Putamen (tissue), 1 donor: ENCODE measurements at places on chromosomes 11 and 22.

- DNase-seq = peak; percentile 56
These were observed 383.7 kb downstream of the TMEM135 start for GRCh38 chr11:87421422-87421821.

- no peak for DNase-seq
These were observed 7.5 kb downstream of the PGAP2 start for GRCh38 chr11:3815845-3816244.

GRCh38 chr11:62245271-62245753 lies 3.3 kb downstream of the SCGB1D2 start:
- DNase-seq = no peak

- DNase-seq = no peak
These were observed 13.2 kb upstream of the POU2F3 start for GRCh38 chr11:120226714-120227113.

DNA sequence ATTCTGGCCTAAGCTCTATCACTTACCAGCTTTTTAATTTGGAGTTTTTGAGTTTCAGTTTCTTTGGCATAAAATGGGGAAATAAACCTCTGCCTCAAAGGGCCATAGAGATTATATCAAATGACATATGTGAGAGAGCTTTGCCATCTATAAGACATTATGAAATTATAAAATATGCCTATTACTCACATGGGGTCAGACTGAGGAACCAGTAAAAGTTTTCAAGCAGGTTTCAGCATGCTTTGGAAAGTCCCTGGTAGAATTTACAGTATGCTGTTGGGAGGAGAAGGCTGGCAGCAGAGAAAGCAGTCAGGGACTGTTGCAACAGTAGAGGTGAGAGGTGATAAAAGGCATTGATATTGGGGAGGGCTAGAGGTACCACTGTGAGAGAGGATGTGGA lies 13.6 kb upstream of the MTNR1B start:
- no peak for DNase-seq

- DNase-seq = peak; percentile 59
These were observed 122.1 kb downstream of the FCHSD2 start for GRCh38 chr11:73019996-73020395.

DNA sequence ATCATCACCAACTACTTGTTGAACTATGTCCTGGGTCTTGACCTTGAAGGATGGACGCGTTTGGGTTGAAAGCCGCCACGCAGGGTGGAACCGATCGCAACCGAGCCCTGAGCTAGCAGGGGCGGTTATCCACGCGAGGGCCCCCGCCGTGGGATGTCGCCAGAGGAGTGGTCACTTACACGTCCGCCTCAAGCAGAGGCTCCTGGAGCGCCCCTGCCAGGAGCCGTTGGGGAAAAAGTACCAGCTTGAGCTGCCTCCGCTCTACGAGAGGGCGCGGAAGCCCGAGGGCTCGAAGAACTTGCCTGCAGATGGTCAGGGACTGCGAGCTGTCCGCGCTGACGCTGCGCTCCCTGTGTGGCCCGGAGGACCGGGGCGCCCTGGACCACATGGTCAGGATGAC lies 100.7 kb upstream of the OR4C13 start:
- no peak for DNase-seq

DNA sequence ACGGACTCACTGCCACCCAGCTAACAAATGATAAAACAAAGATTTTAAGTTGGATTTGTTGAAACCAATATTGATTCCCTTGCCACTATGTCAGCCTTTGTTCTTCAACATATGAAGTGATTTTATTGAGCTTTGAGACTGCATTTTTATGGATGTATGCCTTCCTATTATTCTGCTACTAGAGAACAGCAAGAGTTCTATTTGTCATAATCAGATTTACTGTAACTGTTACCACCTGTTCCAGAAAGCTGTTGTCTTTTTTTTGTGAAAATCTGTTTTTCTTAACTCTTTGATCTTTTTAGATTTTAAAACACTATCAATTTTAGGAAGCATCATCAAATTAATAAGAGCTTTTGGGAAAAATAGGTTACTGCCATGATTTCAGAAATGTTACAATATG lies 114.4 kb downstream of the MUC15 start:
- no peak for DNase-seq

DNA sequence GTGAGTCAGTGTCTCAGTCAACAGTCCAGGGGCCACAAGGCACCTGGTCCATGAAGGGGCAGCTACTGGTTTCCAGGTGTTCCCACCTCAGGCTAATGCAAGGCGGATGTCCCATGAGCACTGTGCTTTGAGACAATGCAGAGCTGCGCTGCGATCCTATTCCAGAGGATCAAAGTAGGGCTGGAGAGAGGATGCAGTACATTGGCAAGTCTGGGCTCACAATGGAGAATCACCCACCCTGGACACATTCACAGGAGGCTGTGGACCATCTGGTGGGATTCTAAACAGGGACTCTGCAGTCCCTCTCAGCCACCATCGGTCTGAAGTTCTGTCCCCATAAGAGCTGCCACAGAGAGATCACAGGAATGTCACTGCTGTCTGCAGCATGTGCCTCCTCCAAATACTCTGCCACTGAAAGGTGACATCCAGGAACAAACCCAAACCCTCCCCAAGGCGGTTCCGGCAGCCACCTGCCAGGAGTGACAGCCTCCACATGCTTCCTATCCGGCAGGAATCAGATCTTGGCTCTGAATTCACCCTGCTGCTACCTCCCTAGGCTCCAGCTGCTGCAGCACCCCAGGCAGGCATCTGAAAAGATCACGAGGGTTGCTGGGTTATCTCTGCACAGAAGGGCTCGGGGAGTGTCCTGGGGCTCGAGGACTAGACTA lies 45.3 kb upstream of the SERPIND1 start:
- DNase-seq = peak; percentile 58

GRCh38 chr11:83162377-83162776 lies 5.4 kb downstream of the PCF11 start:
- no peak for DNase-seq

- no peak for DNase-seq
These were observed 132.7 kb downstream of the FAT3 start for GRCh38 chr11:92357344-92357743.

DNA sequence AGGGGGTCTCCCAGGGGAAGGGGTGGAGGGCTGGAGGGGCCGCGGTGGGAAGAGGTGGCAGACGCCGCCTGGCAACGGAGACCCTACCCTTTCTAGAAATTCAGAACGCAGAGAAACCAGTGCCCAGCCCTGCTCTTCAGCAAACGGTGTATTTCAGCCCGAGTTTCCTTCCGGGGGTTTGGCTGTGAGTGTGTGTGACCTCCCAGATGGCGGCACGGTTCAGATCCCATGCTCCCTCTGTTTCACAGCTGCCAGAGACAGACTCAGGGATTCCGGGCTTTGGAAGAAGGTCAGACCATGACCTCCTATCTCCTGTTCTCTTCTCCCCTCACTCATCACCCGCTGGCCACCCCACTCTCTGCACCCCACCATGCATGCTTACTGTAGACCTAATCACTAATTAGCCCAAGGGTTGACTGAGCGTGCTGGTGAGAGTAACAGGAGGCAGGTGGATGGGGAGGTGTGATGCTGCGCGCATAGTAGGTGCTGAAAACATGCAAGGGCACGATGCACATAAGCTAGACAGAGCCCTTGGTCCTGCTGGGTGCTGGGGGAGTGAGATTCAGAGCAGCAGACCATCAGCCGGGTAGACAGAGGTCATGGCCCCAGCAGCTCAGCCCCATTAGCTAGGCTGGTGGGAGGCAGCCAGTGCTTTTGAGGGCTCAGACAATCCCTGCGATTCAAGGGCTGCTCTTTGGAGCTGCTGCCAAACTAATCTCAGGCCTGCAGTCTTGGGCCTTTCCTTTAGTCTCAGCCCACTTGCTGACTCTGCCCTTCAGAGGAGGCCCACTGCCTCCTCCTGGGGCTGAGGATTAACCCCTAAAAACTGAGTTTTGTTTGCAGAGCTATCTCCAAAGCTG lies 256.5 kb upstream of the CADM1 start:
- DNase-seq = no peak

DNA sequence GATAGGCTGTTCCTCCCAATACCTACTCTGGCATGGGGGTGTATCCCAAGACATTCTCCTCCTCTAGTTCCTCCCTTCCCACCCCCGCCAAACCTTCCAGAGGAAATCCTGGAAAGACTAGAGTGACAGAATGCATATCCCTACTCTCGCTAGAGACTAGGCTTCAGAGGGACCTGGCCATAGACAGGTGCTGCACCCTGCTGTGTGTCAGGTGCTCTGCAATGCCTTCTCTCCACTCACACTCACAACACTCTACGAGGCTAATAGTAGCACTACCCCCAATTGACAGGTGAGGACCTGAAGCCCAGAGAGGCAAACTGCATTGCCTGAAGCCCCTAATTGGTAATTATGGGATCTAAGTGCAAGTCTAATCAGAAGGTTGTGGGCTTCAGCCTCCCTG lies 46.2 kb upstream of the LMO1 start:
- no peak for DNase-seq

DNA sequence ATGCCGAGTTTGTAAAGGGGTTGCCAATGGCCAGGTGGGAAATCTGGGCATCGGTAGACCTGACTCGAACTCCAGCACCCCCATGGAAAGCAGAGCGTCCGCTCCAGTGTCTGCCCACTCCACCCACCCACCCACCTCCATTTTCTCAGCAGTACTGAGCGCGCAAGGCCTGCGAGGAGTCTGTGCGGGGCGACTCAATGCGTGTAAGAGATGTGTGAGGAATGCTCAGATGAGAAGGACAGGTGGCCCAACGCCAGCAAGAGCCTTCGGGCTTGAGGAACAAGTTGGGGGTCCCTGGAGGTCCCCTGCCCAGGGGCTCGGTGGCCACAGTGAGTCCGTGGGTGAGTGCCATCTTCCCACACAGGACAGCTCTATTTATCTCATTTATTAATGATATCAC lies 50.6 kb downstream of the CERK start:
- no peak for DNase-seq

- DNase-seq = no peak
These were observed 7.3 kb upstream of the TSSC4 start for GRCh38 chr11:2393111-2393868.

GRCh38 chr11:105693075-105693759 lies 83.3 kb downstream of the GRIA4 start:
- DNase-seq = no peak

DNA sequence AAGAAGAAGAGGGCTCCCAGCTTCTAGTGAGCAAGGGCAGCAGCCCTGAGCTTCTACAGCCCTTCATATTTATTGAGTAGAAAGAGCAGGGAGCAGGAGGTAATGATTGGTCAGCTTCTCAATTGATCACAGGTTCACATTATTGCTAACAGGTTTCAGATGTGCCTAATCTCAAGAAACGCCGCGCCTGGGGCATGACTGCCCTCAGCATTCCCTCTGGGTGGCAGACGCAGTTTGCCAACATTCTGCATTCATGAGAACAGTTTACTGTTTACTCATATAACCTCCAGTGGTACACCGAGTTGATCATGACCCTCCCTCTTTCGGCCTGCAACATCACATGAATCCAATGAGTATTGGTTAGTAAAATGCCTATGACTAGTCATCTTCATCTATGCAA lies 4.7 kb upstream of the ZNF74 start:
- DNase-seq = no peak

DNA sequence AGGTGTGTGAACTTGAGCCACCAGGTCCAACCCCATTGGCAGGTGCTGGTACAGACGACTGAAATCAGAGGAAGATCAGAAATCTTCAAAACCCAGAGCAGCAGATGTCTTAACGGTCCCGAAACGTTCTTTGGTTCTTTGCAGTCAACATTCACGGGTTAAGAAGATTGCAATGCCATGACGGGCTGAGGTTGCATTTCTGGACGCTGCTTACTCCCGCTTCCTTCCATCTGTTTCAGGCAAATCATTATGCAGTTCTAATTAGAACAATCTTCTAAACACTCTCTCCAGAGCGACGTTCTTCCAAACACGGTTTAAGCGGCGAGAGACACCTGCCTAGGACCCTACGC lies 492 bp upstream of the LUZP2 start:
- DNase-seq = no peak

DNA sequence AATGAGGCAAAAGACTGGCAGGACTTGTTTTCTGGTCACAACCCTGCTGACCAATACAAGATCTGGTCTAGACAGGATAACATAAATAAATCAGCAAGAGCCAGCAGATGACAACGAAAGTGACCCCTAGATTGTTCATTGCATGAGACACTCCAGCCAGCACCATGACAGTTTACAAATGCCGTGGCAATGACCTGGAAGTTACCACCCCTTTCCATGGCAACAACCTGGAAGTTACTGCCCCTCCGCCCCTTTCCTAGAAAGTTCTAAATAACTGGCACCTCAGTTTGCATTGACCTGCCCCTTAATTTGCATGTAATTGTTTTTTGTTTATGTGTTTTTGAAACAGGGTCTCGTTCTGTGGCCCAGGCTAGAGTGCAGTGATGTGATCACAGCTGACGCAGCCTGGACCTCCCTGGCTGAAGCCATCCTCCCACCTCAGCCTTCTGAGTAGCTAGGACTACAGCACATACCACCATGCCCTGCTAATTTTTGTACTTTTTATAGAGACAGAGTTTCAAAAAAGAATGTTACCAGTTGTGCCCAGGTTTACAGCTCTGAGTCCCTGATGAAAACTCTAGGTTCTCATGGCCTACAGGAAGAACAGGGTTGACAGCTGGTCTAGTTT lies 38.1 kb upstream of the WT1 start:
- DNase-seq = no peak

DNA sequence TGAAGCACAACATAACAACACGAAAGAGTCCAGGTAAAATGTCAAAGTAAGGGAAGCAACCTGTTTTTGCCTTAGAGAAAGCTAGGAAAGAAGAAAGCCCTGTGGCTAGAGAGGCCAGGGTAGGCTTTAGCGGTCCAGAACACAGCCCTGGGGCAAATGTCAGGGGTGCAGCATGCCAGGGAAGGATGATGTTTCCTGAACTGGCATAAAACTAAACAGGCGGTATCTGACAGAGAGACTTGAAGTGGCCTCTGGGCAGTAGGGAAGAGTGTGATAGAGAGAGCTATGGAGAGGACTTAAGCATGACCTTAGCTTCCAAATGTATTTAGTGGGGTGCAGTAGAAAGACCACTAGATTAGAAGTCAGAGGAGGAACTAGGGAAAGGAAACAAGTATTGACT lies 103.5 kb downstream of the KCNC1 start:
- no peak for DNase-seq

GRCh38 chr11:62140304-62141110 lies 16.7 kb downstream of the INCENP start:
- no peak for DNase-seq

- DNase-seq = no peak
These were observed at the start of gene GAB2 for GRCh38 chr11:78417175-78417887. Gene GAB2 (minus strand): TSS chr11:78417820. CDS start chr11:78417720, 100 bp downstream.
